Stimulated activated CD8-positive, alpha-beta memory T cell treated with anti-CD3 and anti-CD28 coated beads, Interleukin-7, amount 100 ng/mL, for 4 hours (primary cell): ENCODE measurements at places on chromosomes 3 and 15.

- DNase-seq = no peak
These were observed 306.6 kb upstream of the TGFBR2 start for GRCh38 chr3:30299674-30300385.

DNA sequence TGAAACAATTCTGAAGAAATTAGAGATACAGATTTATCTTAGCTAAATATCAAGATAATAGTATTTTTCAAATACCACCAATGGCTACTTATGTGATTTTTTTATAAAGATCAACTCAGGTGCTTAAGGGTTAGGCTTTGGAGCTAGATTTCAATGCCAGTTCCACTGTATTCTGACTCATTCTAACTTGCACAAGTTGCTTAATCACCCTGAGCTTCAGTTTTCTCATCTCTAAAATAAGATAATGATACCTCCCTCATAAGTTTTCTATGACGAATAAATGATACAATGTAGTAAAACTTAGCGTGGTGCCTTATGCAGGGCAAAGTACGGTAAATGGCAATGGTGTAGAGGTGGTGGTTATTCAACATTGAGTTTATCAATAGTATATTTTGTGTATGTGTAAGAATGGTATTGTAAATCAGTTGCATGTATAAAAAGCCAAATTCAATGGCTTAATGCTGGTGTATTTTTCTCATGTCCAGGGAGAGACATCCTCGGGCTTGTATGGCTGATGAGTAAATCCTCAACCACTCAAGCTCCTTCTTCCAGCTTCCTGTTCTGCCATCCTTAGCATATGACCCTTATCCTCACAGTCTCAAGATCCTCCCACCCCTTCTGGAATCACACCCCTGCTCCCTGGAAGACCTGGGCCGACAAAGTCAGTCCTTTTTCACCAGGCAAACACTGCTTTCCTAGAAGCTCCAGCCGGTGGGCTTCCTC lies 505.9 kb upstream of the CFAP20DC start:
- no peak for DNase-seq

DNA sequence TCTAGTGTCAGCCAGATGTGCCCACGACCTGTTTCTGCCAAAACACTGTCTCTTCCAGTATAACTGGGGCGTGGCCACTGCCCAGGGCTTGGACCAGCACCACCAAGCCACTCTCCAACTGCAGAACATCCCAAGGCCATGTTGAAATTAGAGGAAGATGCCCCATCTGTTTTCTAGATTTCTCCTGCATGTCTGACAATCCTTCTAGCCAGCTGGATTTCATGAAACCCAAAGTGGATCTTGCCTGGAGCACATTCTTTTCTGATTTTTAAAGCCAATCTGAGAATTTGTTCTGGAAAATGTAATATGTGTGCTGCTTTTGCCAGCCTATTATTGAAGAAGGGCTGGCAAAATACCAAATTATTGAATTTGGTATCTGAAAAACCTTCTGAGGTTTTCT lies 182.5 kb downstream of the SLCO3A1 start:
- DNase-seq = no peak

DNA sequence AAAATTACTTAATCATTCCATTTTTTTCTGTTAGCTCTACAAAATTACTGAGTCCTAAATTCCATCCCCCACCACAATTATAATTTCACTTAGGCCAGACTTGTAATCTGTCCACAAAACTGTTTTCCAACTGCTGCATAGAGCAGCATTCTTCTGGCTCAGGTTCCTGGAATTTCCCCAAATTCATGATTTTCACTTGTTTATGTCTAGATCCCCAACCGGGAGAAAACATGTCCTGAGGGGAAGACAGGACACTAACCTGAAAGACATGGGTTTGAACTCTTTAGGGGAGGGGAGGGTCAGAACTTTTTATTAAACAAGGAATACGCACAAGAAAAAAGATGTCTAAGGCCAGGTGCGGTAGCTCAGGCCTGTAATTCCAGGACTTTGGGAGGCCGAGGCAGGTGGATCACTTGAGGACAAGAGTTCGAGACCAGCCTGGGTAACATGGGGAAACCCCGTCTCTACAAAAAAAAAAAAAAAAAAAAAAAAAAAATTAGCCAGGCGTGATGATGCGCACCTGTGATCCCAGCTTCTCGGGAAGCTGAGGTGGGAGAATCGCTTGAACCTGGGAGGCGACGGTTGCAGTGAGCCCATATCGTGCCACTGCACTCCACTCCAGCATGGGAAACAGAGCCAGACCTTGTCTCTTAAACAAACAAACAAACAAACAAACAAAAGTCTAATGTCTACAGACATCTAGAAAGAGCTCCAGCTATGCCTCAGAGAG lies 1.5 kb downstream of the ETFA start:
- DNase-seq = no peak

DNA sequence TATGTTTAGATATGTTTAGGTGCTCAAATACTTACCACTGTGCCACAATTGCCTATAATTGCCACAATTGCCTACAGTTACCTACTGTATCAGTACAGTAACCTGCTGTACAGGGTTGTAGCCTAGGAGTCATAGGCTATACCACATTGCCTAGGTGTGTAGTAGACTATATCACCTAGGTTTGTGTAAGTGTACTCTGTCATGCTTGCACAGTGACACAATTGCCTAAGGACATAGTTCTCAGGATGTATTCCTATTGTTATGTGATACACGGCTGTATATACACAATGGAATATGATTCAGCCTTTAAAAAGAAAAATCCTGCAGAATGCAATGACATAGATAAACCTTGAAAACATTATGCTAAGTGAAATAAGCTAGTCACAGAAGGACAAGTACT lies 264.8 kb downstream of the RAP2B start:
- no peak for DNase-seq

DNA sequence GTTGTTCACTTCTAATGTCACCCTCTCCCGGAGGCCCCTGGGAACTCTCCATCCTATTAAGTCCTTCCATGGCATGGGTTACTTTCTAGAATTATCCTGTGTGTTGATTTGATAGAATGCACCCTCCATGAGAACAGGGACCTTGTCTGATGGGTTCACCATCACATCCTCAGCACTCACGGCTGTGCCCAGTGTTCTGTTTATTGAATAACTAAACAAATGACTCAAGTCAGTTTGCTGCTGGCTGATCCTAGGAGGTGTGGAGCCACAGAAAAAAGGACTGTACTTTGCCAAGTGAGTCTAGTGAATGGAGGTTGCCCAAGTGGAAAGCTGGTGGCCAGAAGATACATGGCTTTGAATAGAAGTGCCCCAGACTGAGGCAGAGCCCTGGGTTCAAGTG lies 48.5 kb upstream of the RAB6B start:
- DNase-seq = no peak

DNA sequence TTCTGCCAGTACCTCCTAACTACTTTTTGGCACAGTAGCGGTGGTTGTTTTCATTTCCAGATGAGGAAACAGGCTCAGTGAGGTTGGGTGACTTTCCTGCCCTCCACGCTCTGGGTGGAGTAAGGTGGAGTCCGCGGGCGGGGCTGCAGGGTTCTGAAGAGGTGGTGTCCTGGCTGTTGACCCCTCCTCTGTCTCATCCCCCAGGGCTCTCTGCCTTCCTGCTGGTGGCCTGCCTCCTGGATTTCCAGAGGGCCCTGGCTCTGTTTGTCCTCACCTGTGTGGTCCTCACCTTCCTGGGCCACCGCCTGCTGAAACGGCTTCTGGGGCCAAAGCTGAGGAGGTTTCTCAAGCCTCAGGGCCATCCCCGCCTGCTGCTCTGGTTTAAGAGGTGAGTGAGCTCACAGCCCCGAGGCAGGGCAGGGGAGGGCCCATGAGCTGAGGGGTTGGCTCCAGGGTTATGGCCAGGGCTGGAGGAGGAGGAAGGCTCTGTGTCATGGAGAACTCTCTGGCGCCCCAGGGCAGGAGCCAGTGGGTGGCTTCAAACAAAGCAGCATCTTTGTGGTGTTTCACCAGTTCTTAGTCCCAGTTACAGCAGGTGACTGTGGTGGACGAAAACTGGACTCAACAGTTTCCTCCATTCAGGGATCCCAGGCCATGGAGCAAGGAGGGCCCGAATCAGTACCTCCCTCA lies 10.4 kb downstream of the SLC28A1 start:
- DNase-seq = no peak

- no peak for DNase-seq
These were observed 128.2 kb upstream of the SLC7A14 start for GRCh38 chr3:170714122-170714521.

DNA sequence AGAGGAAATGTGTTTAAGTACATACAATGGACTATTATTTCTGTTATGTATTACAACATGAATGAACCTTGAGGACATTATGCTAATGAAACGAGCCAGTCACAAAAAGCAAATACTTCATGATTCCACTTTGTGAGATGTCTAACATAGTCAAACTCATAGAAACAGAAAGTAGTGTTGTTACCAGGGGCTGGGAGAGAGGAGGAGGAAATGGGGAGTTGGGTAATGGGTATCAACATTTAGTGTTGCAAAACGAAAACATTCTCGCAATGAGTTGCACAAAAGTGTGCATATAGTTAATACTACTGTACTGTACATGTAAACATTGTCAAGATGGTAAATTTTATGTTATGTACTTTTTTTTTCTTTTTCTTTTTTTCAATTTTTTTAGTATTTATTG lies 194.3 kb downstream of the IL5RA start:
- DNase-seq = no peak

DNA sequence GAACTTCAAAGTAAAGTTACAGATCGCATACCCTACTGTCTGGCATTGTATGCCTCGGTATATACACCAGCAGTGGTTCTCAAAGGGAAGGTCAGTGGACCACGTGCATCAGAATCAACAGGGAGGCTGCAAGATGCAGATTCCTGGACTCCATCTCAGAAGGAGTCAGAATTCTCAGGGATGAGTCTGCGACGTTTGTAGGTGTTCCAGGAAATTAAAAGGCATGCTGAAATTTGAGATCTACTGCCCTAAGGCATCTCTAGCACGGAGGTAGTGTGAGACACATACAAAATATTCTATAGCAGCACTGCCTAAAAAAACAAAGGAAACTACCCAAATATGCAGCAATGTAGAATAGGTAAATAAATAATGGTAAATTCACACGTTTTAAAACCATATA lies 136.8 kb upstream of the BNIP2 start:
- DNase-seq = no peak

DNA sequence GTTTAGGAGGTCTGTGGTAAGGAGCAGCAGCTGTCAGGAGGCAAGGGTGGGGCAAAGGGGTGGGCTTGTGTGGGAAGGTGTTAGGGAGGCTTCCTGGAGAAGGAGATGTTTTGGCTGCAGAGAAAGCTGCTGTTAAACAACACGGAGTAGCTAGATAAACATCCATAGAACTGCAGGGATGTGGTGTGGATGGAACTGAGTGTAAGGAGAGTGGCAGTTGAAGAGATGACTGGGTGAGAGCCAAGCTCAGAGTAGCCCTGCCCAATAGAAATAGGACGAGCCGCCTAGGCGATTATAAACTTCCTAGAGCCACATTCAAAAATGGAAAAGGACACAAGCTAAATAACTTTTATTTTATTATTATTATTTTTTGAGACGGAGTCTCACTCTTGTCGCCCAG lies 19.9 kb downstream of the RPLP1 start:
- no peak for DNase-seq

DNA sequence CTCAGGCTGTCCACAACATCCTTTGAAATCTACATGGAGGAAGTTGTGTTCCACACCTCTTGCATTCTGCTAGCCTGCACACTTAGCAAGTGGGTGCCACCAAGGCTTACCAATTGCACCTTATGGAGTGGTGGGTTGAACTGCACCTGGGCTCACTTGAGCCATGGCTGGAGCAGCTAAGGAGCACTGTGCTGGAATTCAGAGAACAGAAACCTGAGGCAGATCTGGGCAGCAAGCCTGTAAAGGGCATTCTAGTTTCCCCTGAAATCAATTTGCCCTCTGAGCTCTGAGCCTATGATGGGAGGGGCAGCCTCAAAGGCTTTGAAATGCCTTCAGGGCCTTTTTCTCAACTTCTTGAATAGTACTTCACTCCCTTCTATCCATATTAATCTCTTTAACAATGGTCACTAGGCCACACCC lies 18.0 kb downstream of the BTLA start:
- no peak for DNase-seq

DNA sequence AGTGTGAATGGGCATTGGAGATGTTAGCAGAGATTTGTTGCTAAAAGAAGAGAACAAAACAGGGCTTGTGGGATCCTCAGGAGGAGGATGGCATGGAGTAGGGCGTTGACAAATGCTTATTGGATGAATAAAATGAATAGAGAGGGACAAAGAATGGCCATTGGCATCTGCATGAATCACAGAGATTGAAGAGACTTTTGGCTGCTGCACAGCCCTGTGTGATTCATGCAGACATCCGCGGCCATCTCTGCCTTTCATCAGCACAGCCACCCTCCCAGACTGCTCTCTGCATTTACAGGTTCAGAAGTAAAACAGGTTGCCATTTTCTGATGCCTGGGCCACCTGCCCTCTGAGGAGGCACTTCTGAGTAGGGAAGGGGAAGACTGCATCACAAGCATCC lies 397.9 kb downstream of the EPHB1 start:
- DNase-seq = no peak

- no peak for DNase-seq
These were observed 82.3 kb downstream of the LRTM1 start for GRCh38 chr3:54845551-54845950.

DNA sequence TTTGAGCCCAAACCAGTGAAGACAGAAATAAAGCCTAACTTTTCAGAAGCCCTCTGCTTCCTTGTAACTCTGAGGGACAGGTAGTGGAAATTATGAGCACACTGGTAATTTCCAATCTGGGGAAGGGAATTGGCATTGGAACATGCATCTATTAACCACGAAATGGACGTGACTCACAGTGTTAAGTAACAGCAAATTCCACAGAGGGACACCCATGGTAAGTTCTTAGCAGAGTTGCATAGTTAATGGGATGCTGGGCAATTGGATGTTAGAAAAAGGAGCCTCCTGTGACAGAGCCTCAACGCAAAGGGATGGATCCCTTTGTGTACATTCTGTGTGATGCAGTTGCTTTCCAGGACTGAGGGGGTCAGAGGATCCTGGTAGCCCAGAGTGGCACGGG lies 168.6 kb downstream of the SEMA6D start:
- DNase-seq = no peak

- peak; percentile 63 for DNase-seq
These were observed 108.5 kb downstream of the APBA2 start for GRCh38 chr15:28994142-28994830.
